NCI-H526 treated with DMSO at 0.1 percent for 48 hours (cell line): ENCODE measurements at places on chromosomes 1 and 21.
A peak's percentile ranks its signal among the peaks of the same experiment; 100 is the strongest.

DNA sequence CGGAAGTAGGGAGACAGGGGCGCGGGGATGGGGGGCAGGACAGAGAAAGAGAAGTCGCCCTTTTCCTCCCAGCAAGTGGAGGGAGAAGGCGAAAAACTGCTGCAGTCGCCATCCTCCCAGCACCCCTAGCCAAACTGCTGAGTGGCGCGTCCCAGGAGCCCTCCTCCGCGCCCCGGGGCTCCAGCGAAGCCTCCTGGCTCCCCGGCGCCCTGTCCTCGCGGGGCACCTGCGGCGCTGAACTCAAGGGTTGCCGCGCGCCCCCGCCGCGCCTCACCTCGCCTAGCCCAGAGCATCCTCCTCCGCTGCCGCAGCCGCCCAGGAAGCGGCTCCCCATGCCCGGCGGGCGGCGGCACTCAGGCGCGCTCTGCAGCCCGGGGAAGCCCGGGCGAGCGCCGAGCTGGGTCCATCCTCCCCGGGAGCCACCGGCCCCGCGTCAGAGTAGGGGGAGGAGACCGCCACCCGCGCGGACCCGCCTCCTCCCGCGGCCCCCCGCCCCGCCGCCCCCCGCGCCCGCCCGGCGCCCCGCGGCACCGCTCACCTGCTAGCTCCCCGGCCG is at the start of gene DAB1:
Gene DAB1, minus strand, starts transcription at position 405 of the 556 bp plus-strand sequence. CDS start 133,030 bp downstream, outside the sequence.
- peak; percentile 31 for DNase-seq

DNA sequence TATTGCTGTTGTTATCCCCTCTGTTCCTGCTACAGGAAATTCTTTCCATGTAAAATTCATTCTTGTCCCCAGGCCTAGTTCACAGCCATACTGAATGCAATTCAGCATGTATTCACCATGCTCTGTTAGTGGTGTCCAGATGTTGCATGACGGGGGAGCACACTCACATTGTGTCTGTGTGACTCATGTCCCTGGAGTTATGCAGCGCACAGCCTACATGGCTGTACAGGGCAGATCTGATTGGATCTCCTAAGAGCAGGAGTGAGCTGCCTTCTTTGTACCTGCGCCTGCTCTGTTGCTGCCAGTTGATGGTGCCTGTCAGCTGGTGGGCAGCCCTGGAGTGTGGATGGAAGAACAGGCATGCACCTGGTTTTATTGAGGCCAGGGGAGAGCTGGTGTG is 17.6 kb downstream of the HTR6 start:
- DNase-seq, result no peak

DNA sequence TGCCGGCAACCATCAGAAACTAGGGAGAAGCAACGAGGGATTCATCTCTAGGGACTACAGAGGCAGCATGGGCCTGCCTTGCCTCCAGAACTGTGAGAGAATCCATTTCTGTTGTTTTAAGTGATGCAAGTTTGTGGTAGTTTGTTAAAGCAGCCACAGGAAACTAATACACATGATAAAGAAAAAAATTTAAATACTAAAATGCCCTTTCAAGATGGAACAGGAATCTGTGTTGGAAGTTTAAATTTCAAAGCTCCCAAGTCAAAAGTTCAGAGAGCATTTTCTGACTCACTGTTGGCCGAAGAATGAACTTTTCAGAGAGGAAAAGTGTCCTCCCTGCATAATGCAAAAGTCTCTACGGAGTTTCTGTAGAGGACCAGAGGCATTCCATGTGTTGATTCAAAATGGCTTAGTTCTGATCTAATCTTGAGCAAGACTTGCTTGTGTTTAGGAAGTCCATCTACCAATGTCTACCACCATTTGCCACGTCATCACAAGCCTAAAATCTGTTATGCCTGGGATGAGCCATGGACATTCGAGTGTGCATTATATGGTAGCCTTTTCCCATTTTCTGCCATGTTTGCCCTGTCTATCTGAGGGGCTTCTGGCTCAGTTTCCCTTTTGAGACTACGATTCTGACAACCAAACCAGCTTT is 22.4 kb upstream of the ARHGAP29 start:
- DNase-seq, result no peak

GRCh38 chr1:21436488-21437340 is 3.2 kb upstream of the NBPF3 start:
- DNase-seq, result no peak

GRCh38 chr1:18644973-18645746 is 14.5 kb downstream of the PAX7 start:
- DNase-seq, result no peak

- DNase-seq, result no peak
Measured at GRCh38 chr1:159011751-159012150, 2.0 kb downstream of the IFI16 start.

GRCh38 chr1:23097316-23097715 is 71.3 kb downstream of the LUZP1 start:
- no peak for DNase-seq

DNA sequence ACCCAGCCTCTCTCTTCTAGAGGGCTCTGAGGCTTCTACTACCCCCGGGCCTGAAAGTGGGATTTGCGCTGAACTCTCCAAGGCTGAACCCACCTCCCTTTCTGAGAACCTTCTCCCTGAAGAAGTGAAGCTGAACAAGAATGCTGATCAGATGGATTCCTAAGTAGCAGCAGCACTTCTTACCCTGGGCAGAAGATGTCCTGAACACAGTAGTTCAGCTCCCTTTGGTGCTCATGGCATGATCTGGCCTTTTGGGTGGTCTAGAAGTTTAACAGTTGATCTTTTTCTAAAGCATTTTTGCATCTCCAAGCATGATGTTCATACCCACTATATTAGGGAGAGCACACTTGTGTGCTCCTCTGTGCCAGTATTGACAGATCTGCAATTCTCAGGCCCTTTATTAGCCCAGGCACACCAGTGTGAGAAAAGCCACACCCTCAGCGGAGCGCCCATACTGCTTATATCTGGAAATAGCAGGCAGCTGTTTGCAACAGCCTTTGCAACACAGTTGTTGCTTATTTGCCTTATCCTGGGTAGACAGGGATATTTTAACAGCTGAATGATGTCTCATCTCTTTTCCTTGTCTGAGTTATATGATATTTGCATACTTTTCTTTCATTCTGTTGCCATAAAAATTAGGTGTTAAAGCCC is 34.2 kb downstream of the CNN3 start:
- DNase-seq, result peak; percentile 78

DNA sequence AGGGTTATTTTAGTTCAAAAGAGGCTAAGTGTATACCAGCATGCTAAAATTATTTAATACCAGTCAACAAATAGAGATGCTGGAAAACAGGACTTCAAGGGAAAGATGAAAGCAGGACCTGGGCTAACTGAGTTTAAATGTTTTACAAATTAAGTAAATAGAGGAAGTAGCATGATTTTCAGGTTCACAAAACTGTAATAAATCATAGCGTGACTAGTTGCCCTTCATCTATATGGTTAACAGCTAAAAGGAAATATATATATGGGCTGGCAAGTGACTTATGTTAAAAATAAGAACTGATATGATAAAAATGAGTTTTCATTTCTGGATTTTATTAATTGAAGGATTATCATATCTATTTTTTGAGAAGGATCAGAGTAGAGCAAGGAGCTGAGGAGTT is 25.6 kb downstream of the DPYD start:
- DNase-seq, result no peak

GRCh38 chr1:104100115-104100514 is 350.4 kb downstream of the AMY1C start:
- no peak for DNase-seq

DNA sequence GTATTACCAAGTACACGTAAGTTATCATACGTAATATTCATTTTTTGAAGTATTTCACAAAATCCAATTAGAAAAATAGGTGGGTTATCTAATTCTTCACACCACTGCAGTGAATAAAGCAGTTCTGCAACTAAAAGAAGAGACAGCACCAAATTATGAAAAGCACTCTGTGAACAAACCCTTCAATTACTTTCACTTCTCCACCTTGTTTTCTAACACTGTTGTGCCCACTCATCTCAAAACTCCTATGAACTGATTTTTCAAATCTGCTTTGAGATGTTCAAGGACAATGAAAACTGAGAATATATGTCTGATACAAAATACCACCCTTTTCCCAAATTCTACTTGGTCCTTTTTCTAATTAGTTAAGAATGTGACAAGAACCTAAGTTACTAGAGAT is 39.4 kb downstream of the LTN1 start:
- no peak for DNase-seq

- no peak for DNase-seq
Measured at GRCh38 chr1:72650843-72651435, 368.6 kb upstream of the NEGR1 start.

- DNase-seq, result no peak
Measured at GRCh38 chr1:55828044-55828443, 612.9 kb upstream of the USP24 start.

DNA sequence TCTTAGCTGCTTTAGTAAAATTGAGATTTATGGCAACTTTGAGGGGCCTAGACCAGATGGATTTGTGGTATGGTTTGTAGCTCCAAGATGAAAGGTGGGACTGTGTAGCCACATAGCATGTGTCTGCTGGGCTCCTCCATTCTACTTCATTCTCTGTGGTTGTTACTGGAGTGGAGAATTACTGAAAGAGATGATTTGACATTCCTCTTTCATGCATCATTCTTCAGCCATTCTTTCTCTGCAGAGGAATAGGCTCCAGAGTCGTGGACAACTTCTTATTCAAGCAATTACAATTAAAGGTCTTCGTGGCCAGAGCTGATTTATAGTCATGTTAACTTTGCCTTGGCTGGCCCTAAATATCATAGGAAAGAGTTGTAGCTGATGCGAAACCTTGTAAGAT is 328.9 kb downstream of the PAPPA2 start:
- no peak for DNase-seq

DNA sequence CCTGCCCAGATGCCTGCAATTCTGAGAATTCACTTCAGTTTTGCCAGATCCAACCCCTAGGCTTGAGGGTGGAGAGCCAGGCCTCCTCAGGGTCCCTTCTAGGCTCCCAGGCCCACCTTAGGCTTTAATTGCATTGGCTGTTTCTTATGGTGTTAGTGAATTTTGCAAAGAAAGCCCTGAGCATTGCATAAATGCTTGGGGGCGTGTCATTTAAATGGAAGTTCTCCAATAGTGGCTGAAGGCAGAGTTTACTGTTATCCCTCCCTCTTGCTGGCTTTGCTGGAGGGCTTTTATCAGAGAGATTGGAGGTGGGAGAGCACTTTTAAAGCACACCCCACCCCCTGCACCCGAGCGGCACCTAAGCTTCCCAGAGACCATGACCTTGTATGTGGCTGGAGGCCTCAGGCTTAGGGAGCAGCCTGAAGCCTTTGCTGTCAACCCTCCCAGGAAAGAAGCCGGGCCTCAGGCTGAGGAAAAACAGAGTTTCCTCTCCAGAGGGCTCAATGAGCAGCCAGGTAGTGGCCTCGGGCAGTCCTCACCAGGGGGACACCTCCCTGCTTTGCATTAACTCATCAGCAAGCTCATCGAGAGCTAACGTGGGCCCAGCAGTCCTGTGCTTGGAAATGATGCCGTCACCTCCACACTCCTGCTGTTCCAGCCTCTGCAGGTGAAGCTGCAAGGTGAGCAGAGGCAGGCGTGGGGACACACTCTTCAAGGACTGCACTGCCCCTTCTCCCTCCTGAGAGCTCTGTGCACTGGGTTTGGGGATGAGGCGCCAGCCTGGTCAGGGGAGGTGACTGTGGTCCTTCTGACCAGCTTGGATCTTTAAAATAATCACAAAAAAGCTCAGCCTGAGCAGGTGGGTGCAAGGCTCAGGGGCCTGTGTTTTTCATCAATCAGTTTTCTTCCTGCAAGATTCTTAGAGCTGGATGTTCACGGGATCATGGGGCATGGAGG is 58.0 kb downstream of the STUM start:
- DNase-seq, result peak; percentile 19

DNA sequence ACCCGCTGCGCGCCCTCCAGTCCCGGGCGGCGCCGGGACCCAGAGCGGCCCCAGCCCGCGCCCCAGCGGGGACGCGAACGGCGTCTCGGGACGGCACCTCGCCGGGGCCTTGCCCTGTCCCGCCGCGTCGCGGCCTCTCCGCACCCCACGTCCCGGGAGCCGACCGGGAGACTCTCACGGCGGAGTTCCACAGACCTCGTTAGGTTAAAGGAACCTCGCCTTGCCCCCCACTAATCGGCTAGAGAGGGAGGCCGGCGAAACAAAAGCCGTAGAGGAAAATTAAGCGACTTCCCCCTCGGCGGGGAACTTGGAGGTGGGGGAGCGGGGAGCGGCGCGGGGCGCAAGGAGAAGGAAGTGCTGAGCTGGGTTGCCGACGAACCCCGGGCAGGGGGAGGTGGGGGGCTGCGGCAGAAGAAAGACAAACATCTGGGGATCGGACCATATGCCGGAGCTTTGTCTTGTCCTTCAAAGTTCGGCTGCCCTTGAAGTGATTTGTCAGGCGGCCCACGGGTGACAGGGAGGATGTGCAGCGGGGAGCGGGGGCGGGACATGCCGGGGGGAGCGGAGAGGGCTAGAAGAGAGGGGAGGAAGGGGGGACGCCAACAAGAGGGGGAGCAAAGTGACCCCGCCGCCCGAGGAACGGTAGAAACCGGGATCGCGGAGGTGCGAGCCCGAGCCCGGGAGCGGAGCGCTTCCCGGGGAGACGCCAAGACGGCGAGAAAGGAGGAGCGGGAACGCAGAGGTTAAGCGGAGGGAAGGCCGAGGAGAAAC is 120.0 kb upstream of the RRP15 start:
- DNase-seq, result no peak

DNA sequence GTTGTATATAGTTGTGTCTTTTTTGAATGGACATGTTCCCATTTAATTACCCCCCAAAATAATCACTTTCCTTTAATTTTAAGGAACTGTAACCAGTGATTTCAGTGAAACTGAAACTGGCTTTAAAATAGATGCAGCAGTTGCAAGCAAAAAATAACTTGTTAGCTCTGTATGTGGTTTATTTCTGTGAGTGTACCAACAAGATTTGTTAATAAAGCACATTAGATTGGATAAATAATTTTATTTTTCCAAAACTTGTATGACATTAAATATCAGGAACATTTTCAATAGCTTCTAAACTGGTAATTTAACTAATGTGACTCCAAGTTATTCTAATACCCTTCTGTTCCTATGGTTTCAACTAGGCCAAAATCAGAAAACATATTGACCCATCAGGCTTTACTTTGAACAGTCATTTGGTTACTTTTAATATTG is 184.3 kb upstream of the CACYBP start:
- no peak for DNase-seq

GRCh38 chr1:40981691-40982448 is 2.4 kb downstream of the CTPS1 start:
- no peak for DNase-seq

DNA sequence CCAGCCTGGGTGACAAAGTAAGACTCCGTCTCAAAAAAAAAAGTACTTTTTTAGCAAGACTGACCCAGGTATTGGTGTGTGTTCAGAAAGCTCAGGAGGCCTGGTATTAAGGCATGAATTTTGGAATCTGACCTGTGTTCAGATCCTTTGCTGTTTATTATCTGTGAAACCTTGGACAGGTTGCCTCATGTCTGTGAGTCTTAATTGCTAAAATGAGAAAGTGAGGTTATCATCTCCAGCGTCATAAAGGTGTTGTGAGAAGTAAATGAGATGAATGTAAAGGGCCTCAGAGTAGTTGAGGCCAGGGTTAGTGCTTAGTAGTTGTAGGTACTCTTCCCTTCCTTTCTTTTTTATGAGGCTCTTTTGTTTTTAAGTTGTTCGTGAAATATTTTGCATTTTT is 2.8 kb downstream of the C1orf50 start:
- no peak for DNase-seq

GRCh38 chr1:100184536-100184935 is 6.5 kb upstream of the LRRC39 start:
- DNase-seq, result no peak
